ENCODE measurements at places on chromosomes 4 and X.

DNA sequence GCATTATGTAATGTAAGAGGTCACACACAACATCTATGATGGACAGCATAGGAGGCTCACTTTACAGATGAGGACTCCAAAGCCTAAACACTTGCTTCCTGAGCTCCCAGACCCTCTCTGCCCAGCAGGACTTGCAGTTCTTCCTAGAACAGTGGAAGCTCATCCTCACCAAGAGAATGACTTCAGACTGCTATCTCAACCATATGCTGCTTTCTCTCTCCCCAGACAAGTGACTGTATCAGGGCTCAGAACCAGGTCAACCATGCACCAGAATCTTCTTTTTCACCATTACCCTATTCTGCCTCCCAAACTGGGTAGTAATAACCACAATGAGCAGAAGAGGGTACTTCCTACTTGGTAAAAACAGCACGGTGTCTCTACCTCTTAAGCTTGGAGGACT lies 12.2 kb downstream of the RNF150 start:
- no peak for DNase-seq

DNA sequence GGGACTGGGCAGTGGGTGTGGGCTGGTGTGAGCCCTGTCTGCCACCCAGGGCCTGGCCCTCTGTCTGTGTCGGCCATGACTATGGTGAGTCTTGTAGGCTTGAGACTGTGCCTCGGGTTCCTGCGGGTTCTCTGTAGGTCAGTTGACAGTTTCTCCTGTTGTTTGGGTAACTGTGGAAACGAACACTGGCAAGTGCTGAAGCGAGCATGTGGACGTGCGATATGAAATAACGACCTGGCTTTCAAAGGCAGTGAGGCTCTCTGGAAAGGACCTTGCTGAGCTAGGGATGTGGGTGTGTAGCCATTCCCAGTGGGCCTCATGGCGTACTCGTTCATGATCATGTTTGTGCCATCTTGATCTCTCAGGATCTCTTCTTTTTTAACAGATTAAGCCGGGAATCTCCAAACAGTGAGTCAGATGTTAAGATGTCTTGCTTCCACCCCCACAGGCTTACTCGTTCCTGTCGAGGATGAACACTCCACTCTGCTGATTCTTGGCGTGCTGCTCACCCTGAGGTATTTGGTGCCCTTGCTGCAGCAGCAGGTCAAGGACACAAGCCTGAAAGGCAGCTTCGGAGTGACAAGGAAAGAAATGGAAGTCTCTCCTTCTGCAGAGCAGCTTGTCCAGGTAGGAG lies 41.3 kb downstream of the HTT start:
- no peak for DNase-seq

- DNase-seq: no peak
Measured at GRCh38 chrX:69100478-69100877, 64.8 kb downstream of the PJA1 start.

DNA sequence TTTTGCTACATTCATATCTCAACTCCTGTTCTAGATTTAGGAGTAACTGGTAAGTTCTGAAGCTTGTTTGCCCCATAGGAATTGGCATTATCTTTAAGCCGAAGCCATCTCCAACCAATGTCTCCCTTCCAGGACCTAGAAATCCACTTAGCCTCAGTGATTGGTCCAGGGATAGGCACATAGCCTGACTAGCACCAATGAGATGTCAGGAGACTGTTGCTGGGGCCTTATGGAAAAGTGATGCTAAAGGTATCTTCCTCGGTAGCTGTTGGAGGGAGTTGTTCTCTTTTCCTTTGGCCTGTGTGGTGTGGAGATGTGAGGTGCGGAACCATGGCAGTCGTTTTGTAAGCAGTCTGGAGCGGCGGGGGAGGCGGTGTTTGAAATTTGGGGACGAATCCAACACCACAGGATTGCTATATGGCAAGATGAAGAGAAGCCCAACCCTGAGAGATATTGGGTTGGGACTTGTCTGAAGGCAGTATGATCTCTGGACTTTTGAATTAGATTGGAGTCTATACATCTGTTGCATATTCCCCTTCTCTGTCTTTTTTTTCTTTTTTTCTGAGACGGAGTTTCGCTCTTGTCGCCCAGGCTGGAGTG lies 109.8 kb upstream of the ATP6AP2 start:
- peak; percentile 21 for DNase-seq

DNA sequence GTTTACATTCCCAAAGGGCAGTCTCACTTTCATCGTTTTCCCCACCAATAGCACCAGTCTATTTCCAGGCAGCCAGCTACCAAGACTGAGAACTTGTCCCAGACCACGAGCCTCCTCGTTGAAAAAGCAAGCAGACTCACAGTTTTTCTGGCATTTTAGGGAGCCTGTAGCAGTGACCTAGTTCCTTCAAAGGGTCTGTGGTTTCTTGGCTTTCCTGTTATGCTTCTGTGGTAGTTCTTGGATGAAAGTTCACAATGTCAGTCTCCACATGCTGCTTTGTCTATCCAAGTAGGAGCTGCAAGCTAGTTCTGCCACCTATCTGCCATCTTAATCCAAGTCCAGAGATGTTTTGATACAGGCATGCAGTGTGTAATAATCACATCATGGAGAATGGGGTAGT lies 151.6 kb upstream of the ZC4H2 start:
- DNase-seq: no peak

DNA sequence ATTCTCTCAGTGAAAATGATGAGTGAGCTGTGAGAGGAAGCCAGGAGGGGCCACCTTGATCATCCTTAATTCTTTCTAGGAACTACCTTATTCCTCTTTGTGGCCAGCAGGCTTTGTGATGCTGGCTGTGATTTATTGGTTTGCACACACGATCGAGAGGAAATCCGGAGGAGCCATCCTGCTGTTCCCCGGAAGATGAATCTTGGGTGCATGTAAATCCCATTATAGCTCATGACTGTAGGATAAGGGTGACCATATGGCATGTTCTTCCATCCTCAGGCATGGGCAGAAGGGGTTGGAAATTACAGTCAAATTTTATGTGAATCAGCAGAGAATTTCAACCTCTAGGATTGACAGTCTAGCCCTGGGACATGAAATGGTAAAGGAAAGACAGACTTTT lies 254.5 kb downstream of the UNC5C start:
- peak; percentile 79 for DNase-seq

DNA sequence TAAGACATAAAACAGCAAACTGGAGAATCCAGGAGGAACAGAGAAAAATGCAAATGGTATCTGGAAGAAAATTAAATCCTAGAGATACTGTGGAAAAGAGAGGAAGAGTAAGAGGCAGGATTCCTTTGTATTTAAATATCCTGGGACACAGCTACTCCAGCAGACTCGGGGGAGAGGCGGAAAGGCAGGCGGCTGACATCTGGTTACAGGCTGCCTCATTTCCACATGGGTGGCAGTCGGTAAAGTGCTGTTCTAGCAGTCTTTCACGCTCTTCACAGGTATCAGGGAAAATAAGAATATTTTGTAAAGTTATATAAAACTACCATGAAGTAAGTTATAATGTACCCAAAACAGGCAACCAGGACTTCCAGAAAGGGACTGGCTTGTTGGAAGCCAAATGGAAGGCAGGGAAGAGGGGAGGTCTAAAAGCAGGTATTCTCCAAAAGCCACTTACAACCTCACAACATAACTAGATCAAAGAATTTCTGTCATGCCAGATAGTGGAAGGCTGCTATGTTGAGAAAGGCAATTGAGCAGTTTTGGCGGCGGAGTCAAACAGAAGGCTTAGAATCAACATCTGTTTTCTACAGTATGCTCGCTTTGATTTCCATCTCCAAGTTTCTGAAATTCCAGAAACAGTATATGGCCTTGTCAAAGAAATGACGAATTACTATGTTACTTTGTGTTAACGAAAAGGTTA lies 1.3 kb upstream of the TIGD2 start:
- DNase-seq: peak; percentile 40

DNA sequence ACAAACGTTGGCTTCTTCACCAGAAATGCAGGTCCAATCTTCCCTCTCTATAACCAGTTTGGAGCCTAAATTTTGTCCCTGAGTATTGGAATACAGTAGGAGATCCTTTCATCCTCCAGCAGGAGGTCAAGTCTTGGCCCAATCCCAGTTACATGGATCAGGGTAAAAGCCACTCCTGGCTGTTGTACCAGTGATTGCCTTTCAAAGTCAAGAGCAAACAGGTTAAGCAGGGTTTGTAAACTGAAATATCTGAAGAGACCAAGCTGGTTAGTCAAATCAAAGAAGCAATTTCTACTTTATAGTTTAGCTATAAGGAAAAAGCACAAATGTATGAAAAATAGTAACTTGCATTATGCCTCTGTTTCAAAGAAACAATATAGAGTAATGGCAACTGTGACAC lies 329.4 kb downstream of the NAF1 start:
- DNase-seq: peak; percentile 6

DNA sequence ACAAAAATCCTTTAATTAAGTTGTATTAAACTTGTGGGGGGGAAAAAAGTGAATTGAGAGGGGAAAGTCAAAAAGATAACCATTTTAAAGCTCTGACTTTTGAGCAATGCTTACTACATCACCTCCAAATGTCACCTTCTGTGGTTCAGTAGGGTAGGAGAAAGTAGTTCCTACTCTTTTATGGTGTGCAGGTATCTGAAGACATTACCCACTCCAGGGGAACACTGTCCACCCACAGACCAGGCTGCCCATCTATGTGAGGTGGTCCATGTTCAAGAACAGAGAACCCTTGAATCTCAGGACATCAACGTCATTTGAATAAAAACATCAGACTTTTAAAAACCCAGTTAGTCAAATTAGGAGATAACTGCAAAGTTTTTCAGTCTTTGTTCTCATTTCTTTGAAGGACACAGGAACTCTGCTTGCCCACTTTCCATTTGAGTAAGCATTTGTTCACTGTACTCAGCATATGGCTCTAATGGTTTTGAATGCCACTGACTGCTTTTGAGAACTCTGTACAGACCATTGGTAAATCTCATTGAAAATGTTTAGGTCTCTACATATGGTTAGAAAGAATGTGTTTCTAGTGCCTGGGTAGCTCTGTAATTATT lies 18.4 kb downstream of the NMU start:
- DNase-seq: no peak

- no peak for DNase-seq
Measured at GRCh38 chrX:6695717-6696116, 160.8 kb upstream of the VCX3A start.

DNA sequence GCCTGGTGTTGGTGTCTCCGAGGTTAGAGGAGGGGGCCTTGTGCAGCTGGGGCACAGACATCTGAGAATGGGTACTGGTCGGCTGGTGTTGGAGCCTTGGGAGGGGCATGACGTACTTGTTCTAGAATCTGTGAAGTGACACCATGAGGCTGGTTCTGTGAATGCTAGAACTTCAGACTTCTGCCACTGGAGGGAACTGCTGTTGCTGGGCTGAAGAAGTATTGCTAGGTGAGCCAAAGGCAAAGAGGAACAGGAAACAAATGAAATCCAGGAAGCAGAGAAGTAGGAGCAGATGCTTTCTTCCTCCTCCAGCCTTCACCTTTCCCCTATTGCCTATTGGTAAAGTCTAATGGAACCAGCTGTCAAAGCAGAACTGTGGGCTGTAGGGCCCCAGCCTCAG lies 120.9 kb upstream of the DDIT4L start:
- peak; percentile 13 for DNase-seq

DNA sequence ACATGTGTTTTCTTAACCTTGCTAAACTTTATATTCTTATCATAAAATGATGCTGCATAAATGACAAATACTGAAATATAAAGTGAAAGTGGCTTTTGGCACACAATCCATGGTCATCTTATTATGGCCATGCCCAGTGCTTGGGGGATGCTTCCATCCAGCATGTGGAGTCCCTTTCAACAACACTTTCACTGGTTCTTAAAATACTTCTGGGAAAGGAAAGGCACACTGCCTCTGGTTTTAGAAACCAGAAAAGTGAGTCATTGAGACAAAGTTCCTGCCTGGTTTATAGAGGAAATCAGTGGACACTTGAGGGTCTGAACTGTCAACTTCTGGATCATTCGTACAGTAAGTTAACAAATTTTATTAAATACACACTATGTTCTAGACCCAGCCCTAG lies 248.0 kb upstream of the ADAMTS3 start:
- no peak for DNase-seq

All from NCI-H69 (cell line).